ENCODE measurements at places on chromosomes 1 and 21. TPM values are rescaled to one million over a fixed set of nuclear protein-coding genes. Genes with fewer than 3 reads are reported as not detected.

TMEM125 gene
- total RNA-seq = not detected

CCSAP gene
- 3.6 TPM for total RNA-seq

TRIM67 gene
- 0.58 TPM for total RNA-seq

SUSD4 gene
- total RNA-seq = not detected

IL20 gene
- total RNA-seq = not detected

TMEM201 gene
- 20.2 TPM for total RNA-seq

SHE gene
- 47.3 TPM for total RNA-seq

SEMA4A gene
- total RNA-seq = 0.93 TPM

AKR7A3 gene
- total RNA-seq = 0.88 TPM

DNAH14 gene
- 17.0 TPM for total RNA-seq

APCS gene
- total RNA-seq = not detected

GNG4 gene
- total RNA-seq = not detected

PROK1 gene
- total RNA-seq = not detected

RHCE gene
- not detected for total RNA-seq

VWA5B1 gene
- total RNA-seq = not detected

RAB3B gene
- 11.4 TPM for total RNA-seq

MTR gene
- 28.4 TPM for total RNA-seq

- no peak for DNase-seq
Observed at GRCh38 chr1:241749945-241750695, 97.9 kb upstream of the EXO1 start.

- no peak for DNase-seq
Observed at GRCh38 chr1:28115267-28115666, 26.9 kb upstream of the EYA3 start.

DNA sequence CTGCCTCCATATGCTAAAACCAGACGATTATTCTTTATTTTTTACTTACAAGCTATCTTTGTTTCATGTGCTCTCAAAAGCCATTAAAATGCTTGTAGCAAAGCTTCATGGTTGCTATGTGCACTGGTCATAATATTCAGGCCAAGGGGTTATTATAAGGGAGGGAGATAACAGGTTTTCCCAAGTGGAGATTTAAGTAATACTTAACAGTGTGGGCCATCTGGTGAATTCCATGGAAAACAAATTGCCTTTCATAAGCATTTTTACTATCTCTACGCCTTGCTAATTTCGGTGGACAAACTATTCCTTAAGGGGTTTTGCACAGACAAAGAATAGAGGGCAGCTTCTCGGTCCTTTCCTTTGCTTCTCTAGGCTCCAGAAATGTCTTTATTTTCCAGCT lies 137.8 kb downstream of the NUF2 start:
- DNase-seq = no peak

DNA sequence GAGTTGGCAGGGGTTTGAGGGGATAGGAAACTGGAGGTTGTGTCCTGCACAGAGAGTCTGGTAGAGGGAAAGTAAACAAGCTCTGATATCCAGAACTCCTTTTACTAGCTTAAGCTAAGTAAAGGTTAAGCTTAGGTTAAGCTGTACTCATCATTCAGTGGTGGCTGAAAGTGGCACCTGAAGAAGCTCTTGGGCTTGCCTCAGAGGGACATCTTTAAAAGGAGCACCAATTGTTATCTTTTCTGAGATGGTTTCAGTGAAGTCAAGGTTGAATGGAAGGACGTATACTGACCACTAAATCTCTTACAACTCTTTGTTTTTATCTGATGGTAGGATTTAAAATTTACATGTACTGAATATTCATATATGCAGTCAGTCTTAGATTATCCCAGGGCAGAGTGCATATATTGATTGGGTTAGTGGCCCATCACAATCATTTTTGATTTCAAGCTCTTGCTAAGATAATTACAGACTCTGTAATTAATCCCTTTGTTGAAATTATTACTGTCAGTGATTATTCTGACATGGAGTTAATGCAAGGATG lies 43.3 kb downstream of the S1PR1 start:
- no peak for DNase-seq

- no peak for DNase-seq
Observed at GRCh38 chr1:38088791-38089190, 42.2 kb upstream of the POU3F1 start.

- DNase-seq = no peak
Observed at GRCh38 chr21:32800056-32800455, 28.5 kb upstream of the PAXBP1 start.

DNA sequence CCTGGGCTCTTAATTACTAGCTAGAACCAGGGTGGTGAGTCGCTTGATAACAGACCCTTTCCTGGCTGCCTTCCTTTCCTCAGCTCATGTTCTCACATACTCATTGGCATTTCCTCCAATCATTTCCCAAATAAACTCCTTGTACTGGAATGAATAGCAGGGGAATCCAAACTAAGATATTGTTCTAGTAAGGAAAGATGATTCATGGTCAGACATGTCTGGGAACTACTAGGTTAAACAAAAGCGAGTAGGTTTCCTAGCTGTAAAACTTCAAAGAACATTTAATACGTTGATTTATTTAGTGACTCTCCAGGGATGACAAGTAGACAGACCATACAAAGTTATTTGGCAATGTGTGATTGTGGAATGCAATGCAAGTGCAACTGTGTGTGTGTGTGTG lies 121.2 kb upstream of the KCNJ6 start:
- DNase-seq = peak; percentile 47

GRCh38 chr1:208231881-208232661 lies 12.1 kb downstream of the PLXNA2 start:
- DNase-seq = no peak

DNA sequence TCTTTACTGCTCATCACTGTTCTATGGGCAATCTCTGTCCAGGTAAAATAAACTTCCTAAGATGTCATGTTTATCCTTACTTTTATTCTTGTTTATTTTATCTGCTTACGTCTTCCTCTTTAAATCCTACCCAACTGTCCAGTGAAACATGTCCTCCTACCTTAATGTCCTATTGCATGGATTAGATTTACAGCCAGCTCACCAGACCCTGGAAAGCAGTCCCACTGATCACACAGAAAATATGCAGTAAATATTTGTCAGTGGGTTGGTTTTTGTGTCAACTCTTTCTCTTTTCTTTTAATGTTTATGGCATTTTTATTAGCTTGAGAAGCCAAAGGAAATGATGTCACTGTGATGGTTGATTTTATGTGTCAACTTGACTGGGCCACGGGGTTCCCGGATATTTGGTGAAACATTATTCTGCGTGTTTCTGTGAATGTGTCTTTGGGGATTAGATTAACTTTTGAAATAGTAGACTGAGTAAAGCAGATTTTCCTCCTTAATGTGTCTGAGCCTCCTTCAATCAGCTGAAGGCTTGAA lies 258.3 kb downstream of the SRGAP2C start:
- DNase-seq = no peak

- DNase-seq = no peak
Observed at GRCh38 chr1:229479660-229480399, 28.3 kb downstream of the NUP133 start.

DNA sequence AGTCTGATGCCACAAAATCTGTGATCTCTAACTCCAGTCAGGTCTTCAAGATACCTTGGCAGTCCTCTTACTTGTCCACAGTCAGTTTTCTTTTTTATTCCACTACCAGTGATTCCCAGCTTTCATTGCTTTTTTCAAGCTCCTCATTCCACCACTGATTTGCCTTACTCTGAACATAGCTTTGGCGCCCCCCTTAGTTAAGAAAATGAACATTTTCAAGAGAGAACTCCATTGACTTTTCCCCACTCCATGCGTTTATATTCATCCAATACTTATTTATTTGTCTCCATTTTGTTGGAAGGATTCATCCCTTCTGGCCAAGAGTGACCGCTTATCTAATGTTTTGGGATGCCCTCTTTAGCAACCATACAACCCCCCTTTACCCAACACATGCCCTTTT lies 33.9 kb upstream of the IPO9 start:
- no peak for DNase-seq

DNA sequence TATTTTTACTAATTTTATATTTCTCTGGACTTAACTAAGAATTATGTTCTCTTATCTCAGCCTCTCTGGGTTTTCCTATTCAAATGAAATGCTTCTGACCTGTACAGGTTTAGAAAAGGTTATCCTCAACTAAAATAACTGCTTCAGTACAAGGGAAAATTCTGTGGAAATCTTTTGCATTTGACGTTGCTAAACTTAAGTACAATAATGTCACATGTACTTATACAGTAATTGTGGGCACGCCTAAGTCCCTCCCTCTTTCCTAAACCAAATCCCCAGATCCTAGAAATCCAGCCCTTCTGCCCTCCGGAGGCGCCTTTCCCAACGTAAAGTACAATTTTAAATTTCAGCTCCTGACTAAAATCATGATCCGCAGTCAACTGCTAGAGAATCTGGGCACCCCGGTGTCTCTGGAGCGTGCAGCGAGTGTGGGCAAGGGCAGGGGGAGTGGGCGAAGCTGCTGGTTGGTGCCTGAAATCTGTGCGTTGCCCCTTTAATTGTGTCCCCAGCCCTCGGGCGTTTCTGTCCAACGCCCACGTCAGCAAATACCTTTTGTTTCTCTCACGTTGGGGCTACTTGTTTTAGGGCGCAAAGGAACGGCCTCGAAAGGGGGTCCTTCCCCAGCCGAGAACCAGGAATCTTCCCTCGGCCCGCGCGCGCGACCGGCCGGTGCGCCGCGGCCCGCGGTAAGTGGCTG lies at the start of gene ZBTB8A:
TSS of gene ZBTB8A (plus strand) at position 541 of the 697 bp plus-strand sequence. CDS start 53,505 bp downstream, outside the sequence.
- DNase-seq = no peak

GRCh38 chr21:15326032-15326867 lies 261.4 kb upstream of the NRIP1 start:
- no peak for DNase-seq

- DNase-seq = no peak
Observed at GRCh38 chr1:112356765-112357164, 39.2 kb upstream of the CTTNBP2NL start.

GRCh38 chr1:12173631-12174121 lies 6.9 kb downstream of the TNFRSF1B start:
- no peak for DNase-seq

- DNase-seq = no peak
Observed at GRCh38 chr1:235009561-235010306, 118.9 kb downstream of the TOMM20 start.

GRCh38 chr1:57546549-57547330 lies 122.9 kb upstream of the DAB1 start:
- DNase-seq = no peak

GRCh38 chr21:36735724-36736320 lies 36.9 kb downstream of the SIM2 start:
- DNase-seq = no peak

DNA sequence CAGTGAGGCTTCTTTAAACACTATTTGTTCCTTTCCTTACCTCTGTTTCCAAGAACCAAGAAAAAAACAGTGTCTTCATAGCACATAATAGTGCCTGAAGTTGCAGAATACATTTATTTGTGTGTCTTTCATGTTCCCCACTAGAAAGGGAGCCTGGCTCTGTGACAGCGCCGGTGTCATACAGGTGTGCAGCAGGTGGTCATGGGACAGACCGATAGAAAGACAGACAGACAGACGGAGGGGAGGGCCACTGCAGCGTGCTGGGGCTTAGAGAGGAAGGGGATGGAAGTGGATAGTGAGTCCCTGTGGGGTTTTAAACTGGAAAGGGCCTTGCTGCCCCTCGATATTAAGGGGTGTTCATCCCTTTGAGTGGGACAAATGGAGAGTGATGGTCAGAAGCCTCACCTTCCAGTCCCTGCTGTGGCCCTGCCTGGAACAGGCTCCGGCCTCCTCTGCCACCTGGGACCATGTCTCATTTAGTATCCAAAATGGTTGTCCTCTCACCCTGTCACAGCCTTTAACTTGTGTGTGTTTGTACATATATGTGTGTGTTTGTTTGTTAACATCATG lies 152.9 kb downstream of the PGBD5 start:
- no peak for DNase-seq

GRCh38 chr21:45723049-45723958 lies 79.8 kb downstream of the PCBP3 start:
- DNase-seq = no peak

DNA sequence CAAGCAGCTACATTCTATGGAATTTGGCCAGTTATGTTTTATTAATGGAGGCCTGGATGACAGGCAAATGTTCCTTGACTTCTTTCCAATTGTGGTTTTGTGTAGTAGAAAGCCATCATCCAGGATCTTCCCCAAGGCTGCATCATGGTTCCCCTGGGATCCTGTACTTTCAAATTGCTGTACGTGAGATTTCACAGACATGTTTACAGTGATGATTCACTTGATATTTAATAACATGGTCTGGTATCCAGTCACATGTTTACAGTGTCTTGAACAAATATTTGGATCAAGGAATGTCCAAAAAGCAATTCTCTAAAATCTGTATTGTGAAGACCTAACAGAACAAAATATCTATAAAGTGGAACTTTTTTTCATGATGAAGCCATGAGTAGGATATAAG lies 68.3 kb upstream of the ST6GALNAC3 start:
- DNase-seq = no peak

DNA sequence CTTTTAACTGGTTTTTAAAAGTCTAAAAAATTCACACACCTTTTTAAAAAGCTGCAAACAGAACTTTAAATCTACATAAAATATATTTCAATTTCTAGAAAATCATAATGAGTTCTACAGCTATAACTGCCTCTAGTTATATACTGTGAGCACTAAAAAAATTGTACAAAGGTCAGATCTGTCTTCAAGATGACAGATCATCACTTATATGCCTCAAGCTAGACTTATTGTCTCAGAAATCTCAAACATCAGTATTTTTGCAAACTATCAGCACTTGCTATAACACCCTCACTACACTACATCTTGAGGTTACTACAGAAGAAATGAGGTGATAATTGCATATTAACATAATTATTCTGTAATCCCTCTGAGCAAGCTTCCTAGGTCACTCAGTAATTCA lies 76.5 kb downstream of the ZNF644 start:
- DNase-seq = no peak

GRCh38 chr1:184790642-184791549 lies 36.2 kb upstream of the EDEM3 start:
- DNase-seq = no peak

- no peak for DNase-seq
Observed at GRCh38 chr1:166273618-166274017, 106.8 kb upstream of the FAM78B start.

- no peak for DNase-seq
Observed at GRCh38 chr1:35211120-35211414, 18.1 kb upstream of the SFPQ start.

DNA sequence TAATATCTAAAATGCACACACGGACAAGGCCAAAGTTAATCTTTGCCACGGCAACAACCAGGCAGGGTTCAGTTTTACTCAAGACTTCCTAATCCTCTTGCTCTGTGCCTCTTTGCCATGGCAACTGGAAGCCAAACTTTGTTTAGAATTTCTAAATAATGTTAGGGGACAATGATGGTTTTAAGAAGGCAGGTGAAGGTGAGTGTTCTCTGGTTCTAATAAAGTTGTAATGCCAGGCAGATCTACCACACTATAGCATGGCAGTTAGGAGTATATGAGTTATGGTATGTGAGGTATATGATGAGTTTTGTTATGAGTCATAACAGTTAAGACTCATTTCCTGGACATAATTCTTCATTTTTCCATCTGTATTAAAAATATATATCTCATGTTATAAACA lies 2.7 kb downstream of the PTPRC start:
- no peak for DNase-seq
